Activated CD4-positive, alpha-beta T cell treated with anti-CD3 and anti-CD28 coated beads, Interleukin-2, Interleukin-4, amounts not matched to agents 100 ng/mL and 50 ng/mL, durations not matched to agents 16 hours and 8 hours (primary cell): ENCODE measurements at places on chromosomes 3 and 15.

- no peak for DNase-seq
These were observed 356.2 kb downstream of the OCA2 start for GRCh38 chr15:27742751-27743477.

GRCh38 chr3:163273694-163274093 lies 1777.1 kb downstream of the OTOL1 start:
- no peak for DNase-seq

DNA sequence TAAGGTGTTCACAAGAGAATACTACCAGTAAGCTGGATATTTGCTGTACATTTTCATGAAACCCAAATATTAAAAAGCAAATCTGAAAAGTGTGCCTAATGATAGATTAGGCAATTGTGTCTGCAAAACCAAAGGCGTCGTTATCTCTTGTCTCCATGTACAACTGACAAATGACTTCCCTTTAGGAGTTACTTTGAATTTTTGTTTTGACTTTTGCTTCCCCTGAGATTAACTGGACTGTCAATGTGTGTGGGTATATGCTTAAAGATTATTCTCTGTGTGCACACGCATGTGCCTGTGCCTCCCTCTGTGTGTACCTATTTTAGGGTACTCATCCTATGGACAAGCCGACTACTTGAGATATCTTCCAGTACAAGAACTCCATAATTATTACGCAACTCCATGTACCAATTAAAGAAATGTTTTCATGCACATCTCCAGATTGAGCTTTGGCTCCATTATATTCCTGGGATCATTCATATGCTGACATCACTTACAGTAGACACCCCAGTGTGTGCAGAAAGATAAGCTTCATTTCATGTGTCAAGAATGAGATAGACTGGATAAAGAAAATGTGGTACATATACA lies 431.2 kb upstream of the ADAMTS9 start:
- DNase-seq: no peak

GRCh38 chr3:141840737-141841544 lies 35.5 kb upstream of the ATP1B3 start:
- no peak for DNase-seq

DNA sequence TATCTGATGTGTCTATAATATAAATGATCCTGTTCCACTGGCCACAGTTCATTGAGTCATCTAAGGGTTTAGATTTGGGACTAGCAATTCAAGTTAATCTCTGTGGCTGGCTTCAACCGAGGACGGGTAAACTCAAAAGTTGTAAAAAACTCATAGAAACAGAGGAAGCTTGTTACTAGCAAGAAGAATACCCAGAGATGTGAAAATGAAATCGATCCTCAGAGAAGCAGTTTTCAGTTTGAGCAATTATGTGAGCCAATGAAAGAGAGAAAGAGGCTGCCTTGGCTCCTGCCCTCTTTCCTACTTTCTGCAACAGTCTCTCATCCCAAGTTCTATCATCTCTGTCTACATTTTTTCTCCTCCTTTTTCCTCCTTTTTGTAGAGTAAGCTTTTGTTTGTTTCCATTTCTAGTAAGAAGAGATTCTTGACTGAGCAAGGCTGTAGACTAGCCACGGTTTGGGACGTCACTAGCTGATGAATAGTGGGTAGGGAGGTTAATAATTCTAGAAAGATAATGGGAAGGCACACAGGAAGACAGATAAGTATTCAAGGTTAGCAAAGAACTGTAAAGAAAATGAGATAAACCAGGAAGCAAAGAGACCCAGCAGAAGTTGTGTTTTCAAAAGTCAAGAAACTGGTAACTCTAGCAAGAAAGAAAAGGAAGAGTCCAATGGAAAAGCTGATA lies 298.9 kb upstream of the NR2F2 start:
- no peak for DNase-seq

- no peak for DNase-seq
These were observed 247.5 kb downstream of the DTWD1 start for GRCh38 chr15:49868348-49868747.

DNA sequence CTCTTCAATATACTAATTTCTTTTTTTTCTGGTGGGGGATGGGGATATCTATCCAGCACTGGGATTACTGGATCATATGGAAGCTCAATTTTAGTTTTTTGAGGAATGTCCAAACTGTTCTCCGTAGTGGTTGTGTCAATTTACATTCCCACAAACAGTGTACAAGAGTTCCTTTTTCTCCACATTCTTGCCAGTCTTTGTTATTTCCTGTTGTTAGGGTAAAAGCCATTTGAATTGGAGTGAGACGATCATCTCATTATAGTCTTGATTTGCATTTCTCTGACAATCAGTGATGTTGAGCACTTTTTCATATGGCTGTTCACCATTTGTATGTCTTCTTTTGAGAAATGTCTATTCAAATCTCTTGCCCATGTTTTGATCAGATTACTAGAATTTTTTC lies 12.8 kb upstream of the WDR49 start:
- DNase-seq: no peak

DNA sequence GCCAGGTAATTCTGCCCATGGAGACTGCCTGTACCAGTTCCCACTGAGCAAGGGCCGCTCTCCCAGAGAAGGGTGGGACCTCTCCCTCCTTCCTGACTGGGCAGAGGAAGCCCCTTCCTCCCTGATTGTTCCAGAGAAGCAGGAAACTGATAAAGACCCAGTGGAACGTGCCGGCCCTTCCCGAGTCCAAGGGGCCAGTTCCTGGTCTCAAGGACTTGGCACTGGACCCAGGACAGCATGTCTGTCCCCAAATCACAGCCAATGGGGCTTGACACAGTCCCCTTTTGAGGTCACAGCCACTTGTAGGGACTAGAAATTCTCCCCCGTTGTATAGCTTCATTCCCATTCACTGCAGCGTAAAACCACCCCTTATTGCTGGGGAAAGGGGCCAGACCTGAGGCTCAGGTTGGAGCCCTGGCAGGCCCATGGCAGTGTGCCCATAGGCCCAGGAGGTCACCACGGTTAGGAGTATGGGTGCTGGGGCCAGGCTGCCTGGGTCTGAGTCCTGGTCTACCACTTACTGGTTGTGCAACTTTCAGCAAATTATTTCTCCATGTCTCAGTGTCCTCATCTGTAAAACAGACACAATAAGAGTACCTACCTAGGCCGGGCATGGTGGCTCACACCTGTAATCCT lies 18.1 kb downstream of the CSRNP1 start:
- DNase-seq: no peak

GRCh38 chr3:96264701-96265100 lies 549.7 kb upstream of the EPHA6 start:
- DNase-seq: no peak

GRCh38 chr3:159711560-159712333 lies 276.9 kb upstream of the IL12A start:
- DNase-seq: no peak
